ENCODE measurements at places on chromosomes 7 and 10.

GRCh38 chr7:1927937-1928644 lies 258.0 kb downstream of the ELFN1 start:
- no peak for DNase-seq

- DNase-seq, result no peak
Observed at GRCh38 chr10:3042589-3042988, 24.8 kb upstream of the PFKP start.

GRCh38 chr7:159328096-159328495 lies 183.4 kb upstream of the VIPR2 start:
- no peak for DNase-seq

- no peak for DNase-seq
Observed at GRCh38 chr10:16632996-16633395, 111.3 kb upstream of the C1QL3 start.

DNA sequence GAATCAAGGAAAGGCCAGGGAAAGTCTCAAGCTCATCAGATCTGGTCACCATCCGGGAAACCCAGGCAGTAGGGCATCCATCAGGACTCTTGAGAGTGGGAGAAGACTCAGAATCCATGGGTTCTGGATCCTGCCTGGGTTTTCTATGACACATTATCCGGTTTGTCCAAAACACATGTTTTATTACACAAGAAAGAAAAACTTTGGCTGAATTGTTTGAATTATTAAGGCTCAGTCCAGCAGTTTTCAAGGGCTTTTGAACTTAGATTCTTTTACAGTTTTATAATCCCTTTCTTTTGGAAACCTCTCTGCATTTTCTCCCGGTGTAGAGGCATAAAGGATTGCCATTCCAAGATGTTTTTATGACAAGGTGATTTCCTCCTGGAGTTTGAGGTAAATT lies 528.5 kb upstream of the MGMT start:
- DNase-seq, result no peak

GRCh38 chr7:101124376-101125056 lies 2.4 kb upstream of the SERPINE1 start:
- no peak for DNase-seq

GRCh38 chr10:74589851-74590250 lies 236.5 kb upstream of the KAT6B start:
- no peak for DNase-seq

- DNase-seq, result no peak
Observed at GRCh38 chr7:40848541-40849221, 713.9 kb downstream of the SUGCT start.

DNA sequence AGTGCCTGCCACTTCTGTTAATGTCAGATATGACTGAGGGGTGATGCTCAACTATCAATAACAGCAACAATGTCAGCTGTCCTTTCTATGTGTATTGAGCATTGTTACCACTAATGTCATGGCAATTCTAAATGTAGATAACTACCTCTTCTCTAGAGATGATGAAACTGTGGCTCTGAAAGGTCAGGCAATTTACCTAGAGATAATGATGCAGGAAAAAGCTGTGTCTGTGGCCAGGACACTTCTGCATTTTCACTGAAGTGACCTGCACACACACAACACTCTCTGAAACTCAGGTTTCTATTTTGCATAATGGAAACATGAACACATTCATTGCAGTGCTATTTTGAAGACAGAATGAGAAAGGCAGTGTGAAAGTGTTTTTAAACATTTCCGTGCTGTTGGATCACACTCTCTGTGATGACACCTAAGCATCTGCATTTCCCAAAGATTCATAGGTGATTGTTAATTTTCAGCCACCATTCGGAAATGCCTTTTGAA lies 148.2 kb downstream of the KCND2 start:
- no peak for DNase-seq

GRCh38 chr10:12633776-12634620 lies 284.7 kb downstream of the CAMK1D start:
- no peak for DNase-seq

DNA sequence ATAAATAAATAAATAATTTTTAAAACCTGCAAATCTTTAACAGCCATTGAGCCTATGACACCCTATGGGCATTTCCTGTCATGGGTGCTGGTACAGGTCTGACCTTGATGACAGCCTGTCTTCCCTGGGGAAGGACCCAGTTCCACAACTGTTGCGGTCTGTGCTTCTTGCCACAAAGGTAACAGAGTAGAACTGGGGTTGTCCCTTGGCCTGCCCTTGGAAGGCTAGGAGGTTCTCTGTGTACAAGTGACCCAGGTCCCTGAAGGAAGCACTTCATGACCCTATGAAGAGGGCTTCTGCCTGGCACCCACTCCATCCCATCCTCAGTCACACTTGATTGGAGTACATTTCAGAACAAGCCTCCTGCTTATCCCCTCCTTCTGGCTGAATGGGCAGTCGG lies 66.9 kb downstream of the OGDH start:
- DNase-seq, result no peak

DNA sequence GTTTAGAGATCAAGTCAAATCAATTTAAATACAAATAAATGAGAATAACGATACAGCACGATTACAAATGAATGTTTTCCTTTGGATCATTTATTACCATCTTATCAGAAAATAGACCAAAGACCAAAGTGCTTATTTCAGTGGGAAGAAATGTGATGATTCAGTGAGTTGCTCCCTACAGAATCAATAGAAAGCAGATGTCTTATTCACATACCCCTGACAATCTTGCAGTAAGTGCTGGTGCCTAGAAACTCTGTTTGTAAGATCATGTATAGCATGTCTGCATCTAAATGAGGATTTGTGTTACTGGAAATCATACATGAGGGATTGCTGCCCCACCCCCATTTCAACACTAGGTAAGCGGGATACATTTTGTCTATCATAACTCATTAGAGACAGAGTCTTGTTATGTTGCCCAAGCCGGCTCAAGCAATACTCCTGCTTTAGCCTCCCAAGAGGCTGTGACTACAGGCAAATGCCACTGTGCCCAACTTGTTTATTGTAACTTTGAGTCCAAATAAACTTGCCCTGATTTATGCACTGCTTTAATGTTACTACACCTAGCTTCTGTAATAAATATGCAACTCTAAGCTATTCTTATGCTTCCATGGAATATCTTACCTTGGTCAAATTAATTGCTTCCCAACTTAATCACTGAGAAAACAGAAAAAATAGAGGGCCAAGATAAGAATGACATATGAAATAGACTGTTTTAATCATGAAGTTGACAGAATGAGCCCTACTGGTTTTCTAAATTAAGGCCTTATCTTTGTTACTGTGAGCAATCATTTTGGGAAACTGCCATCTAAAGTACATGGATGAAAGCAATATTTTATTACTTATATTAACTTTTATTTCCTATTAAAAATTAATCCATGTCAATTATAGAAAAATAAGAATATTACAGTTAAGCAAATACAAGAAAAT lies 82.5 kb downstream of the AHR start:
- DNase-seq, result no peak

DNA sequence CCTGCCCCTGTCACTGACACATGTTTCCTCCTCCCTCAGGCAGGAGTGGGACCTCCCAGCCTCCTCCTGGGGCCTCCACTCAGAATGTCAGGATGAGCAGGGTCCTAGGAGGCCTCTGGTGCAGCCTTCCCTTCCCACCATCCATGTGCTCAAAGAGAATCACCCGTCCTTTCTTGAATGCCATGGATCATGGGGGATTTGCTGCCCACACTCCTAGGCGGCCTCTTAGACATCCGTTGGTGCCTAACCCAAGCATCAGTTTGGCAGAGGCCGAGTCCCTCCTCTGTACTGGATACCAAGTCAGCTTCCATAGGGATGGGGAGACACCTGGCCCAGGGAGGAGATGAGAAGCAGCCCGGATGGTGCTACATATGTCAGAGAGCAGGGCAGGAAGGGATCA lies 7.0 kb downstream of the NOS3 start:
- DNase-seq, result no peak

DNA sequence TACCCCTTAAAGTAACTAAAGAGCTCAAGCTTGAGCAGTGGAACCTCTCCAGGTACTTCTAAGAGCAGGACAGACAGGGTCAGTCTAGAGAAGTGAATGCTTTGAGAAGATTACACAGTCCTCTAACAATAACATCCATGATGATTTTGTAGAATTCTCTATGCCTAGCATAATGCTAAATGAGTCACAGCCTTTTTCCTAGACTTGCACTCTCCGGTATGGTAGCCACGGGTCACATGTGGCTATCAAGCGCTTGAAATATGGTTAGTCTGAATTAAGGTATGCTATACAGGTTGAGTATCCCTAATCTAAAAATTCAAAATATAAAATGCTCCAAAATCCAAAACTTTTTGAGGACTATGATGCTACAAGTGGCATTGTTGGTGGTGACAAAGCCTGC lies 166.6 kb upstream of the MKLN1 start:
- no peak for DNase-seq

- DNase-seq, result no peak
Observed at GRCh38 chr10:90925079-90926029, 4.5 kb upstream of the ANKRD1 start.

- DNase-seq, result no peak
Observed at GRCh38 chr7:80346704-80347103, 165.2 kb downstream of the GNAT3 start.

GRCh38 chr10:59036311-59037017 lies 140.0 kb upstream of the PHYHIPL start:
- no peak for DNase-seq

DNA sequence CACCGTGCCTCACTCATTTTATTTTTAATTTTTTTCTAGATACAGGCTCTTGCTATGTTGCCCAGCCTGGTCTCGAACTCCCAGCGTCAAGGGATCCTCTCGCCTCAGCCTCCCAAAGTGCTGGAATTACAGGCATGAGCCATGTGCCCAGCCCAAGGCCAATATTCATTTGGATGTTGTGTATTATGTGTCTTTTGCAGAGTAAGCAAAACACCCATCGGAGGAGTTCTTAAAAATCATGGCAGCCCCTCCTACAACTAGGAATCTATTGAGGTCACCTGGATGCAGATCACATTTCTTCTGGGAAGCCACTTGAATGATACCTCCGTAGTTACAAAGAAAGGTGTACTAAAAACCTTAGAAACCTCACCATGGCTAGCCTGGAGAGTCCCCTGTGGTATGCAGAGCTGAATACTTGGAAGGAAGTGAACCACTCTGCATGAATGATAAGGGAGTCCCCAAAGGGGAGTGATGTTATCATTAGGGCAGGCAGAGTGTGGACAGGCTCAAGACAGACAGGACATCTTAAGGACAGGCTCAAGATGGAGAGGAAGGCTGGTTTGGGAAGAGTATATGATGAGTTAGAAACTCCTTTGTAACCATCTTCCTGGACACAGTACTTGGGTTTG lies 185.7 kb downstream of the TAX1BP1 start:
- DNase-seq, result no peak

DNA sequence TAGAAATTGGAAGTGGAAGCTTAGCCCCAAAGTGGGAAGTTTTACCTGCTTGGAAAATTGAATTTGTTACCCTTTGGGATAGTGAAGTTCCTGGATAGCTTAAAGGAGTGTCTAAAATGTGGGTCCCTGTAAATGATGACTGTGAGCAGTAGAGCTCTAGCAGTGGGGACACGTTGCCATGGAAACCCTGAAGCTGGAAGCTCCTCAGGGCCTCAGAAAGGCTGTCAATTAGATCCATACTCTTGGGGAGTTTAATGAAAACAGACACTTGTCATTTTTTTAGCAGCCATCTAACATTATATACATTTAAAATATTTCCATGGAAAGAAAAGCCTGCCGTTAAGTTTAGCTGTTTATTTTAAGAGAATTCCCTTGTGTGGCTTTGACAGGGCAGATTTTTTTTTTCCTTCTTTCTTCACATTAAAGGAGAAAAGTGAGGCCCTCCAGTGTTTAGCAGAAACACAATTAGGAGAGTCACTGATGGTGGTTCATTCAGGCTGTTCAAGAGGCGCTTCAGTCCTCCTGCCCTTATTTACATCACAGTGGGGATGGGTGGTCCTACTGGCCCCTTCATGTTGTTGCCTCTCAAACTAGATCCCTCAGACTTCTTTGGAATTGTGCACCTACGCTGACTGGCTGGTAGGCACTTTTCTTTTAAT lies 518.4 kb downstream of the CCSER2 start:
- DNase-seq, result no peak

DNA sequence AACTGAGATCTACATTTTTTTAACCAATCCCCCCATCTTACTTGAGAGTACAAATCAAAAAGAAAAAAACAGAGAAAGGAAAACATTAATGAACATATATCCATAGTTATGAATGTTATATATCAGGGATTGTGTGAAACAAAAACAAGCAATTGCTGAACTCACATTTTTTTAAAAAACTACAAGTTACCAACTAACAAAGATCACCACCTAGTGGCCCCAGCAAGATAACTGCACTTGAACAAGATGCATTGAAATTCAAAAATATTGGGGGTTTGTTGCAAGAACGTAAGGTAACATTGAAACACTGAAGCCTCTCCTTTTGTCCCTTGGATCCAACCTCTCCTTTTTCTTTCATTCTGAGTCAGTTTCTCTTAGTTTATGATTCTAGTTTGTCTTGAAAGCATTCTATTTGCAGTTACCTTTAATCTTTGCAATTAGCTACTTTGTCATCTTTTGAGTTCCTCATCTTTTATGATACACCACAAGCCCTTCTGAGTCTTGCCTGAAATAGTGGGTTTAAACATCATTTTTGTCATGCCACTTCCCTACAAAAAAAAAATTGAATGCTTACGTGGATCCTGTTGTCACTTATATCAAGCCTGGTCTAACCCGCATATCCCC lies 87.3 kb upstream of the TES start:
- DNase-seq, result no peak

- DNase-seq, result no peak
Observed at GRCh38 chr7:154566877-154567276, 436.0 kb downstream of the PAXIP1 start.

GRCh38 chr7:144024213-144024612 lies 24.1 kb downstream of the OR6B1 start:
- DNase-seq, result no peak

- no peak for DNase-seq
Observed at GRCh38 chr10:100774876-100775275, 29.5 kb downstream of the PAX2 start.

- no peak for DNase-seq
Observed at GRCh38 chr7:156475179-156475578, 165.4 kb upstream of the RNF32 start.

GRCh38 chr10:110613996-110614495 lies 30.1 kb upstream of the RBM20 start:
- no peak for DNase-seq

DNA sequence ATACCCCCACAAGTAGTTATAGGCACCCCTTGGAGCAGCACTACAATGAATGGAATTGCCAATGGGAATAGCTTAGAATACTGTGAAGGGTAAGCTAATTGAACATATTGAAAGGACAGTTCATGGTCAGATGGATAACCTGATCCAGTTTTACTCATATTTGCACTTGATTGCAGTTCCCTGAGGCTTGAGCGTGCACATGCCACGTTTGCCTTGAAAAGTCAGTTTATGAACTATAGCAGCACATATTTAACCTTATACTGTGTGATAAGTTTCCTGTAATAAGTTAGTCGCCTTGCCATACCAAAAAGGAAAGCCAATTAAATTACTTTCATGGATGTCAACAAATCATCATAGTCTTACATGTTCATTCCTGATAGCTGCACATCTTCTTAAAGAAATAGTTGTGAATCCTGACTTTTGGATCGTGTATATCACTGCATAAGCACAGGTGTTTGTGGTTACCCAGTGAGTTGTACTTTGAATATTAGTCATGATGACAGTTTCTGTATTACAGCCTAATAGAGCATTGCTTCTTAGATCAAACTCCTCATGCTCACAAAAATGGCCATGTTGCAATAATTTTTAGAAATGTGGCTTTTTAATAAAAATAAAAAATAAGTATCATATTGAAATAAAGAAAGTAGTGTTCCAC lies 21.6 kb downstream of the DNTT start:
- DNase-seq, result no peak
